Activated CD4-positive, alpha-beta T cell treated with anti-CD3 and anti-CD28 coated beads, Interleukin-2, amount 10 ng/mL, durations not matched to agents 7 days and 5 days (primary cell): ENCODE measurements at places on chromosomes 6 and 20. TPM values are rescaled to one million over a fixed set of nuclear protein-coding genes. Genes with fewer than 3 reads are reported as not detected.
A peak's percentile ranks its signal among the peaks of the same experiment; 100 is the strongest.

DNA sequence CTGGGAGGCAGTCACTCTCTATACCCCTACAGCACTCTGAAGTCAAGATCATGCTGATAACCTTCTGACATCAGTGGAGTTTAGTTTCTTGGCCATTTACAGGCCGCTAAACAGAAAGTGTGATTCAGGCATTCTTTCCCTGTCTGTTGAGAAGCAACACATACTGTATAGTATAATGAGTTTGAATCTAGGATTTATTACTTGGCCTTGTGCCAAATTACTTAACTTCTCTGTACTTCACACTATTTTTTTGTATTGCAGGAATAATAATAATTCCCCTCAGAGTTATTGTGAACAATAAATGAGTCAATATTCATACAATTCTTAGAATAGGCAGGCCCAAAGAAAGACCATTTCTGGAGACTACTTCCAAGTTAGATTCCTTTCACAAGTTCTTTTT lies 4.1 kb downstream of the ZNF391 start:
- no peak for DNase-seq

DNA sequence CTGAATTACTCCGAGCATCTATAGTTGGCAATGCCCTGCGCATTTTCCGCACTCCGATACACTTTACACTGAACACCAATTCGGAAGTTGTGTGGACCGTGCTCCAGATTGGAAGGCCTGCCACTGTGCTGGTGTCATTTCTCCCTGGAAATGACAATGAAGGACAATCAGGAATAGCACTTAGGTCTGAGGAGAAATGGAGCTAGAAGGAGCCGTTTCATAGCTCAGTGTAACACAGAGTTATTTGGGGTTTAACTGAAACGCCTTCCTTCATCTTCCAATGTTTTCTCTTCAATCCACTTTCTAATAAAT lies 501 bp upstream of the PLA2G7 start:
- DNase-seq: no peak

DNA sequence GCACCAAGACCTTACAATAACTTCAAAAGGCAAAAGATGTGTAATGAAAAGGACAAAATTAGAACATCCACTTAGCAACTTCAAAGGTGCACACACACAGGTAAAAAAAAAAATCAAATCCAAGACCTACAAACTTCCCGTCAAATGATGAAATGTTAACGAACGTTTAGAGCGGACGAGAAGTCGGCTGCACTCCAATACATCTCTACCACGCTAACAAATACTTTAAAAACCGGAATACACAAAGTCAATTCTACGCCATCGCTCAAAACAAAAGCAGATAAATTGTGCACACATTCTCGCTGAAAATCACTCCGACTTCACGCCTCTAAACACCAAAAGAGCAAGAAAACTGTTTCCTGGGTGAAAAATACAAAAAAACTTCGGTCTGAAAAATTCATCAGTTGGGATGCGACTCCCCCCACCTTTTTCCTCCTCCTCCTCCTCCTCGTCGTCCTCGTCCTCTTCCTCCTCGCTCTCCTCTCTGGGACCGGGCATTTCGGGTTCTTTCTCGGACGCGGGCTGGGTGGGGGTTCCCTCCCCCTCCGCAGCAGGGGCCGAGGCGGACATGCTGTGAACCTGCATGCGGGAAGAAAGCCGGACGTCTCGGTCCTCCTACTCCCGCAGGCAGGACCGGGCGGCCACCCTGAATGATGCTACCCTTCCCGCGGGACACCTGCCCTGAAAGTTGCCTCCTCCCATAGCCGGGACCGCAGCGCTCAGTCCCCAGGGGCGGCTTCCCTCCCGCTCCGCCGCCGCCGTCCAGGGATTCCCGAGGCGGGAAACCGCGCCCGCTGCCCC lies 712 bp downstream of the DEK start:
- DNase-seq: peak; percentile 19

Gene MYCT1
- not detected for total RNA-seq
